ENCODE measurements at places on chromosomes 12 and 14. TPM values are rescaled to one million over a fixed set of nuclear protein-coding genes. Genes with fewer than 3 reads are reported as not detected.

TAS2R43 gene
- 0.42 TPM for total RNA-seq

GNB3 gene
- 1.5 TPM for total RNA-seq

STON2 gene
- total RNA-seq: 13.2 TPM

TOMM20L gene
- 0.73 TPM for total RNA-seq
